Urinary bladder (tissue), 4 donors: ENCODE measurements at places on chromosomes 4 and X. TPM values are rescaled to one million over a fixed set of nuclear protein-coding genes. Genes with fewer than 3 reads are reported as not detected.

Gene NR3C2
- 19.1 TPM for total RNA-seq

Gene HPGDS
- total RNA-seq: 19.3 TPM

Gene TMEM165
- 172 TPM for total RNA-seq

Gene HPGD
- 148 TPM for total RNA-seq

DNA sequence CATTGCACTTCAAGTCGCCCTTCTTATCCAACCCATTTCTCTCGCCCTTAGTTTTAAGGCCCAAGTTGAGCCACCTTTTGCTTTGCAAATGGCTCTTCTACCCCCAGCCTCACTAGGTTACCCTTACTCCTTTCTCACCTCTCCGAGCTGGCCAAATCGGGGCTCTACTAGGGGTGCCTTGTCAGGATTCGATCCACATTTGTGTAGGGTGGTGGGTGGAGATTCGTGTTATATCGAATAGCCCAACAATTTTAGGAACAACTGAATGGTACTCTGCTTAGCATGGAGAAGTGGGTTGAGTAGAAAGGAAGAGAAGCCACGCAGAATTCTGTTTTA lies 3.5 kb downstream of the SLIT2 start:
- DNase-seq: no peak

GRCh38 chr4:137685357-137685756 lies 153.1 kb upstream of the PCDH18 start:
- no peak for DNase-seq

DNA sequence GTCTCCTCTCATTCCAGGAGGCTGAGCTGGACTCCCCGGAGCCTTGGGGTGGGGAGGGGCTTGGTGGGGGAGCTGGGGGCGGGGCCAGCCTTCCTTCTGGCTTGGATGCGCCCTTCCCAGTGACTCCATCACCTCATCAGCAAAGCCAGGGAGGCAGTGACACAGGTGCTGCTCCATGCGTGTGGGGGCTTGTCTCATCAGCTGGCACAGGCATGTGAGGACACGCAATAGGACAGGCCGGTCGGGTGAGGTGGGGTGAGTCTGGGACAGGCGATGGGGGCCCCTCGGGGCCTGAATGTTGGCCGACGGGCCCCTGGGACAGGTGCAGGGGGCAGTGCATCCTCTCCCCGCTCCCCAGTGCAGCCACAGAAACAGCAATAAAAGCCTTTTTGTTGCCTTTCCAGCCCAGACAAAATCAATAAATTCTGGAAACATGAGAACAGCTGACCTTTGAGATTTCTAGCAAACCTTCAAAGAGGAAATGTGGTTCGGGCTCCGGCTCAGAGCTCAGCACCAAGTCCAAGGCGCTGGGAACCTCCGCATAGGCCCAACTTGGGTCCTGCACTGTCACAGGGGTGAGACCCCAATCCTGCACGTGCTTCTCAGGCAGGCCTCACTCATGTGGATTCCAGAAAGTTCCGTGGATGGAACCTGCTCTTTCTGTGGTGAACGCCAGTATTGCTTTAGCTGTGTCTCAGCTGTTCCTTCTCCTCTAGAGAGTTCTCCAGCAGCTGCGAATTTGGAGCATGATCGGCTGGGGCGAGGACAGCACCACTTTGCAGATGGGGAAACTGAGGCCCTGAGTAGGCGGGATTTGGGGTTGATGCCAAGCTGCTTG lies 18.5 kb downstream of the ADRA2C start:
- no peak for DNase-seq

DNA sequence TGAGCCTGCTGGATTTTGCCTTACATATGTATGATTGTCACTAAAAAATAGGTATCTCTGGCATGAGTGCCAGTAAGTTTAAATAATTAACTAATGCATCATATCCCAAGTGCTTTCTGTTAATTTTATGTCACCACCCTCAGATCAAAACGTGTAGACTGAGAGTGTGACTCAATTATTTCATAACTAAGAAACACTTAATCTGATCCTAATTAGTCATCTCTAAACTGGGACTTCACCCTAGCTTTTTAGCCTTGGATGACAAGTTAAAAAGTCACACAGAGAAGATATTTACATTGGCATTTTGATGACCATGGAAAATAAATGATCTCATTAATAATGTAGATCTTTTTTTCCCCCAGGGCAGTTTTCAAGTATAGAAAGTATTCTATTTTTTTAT lies 23.1 kb upstream of the SLC6A14 start:
- no peak for DNase-seq

- no peak for DNase-seq
Observed at GRCh38 chr4:139959396-139959795, 194.6 kb downstream of the MAML3 start.

DNA sequence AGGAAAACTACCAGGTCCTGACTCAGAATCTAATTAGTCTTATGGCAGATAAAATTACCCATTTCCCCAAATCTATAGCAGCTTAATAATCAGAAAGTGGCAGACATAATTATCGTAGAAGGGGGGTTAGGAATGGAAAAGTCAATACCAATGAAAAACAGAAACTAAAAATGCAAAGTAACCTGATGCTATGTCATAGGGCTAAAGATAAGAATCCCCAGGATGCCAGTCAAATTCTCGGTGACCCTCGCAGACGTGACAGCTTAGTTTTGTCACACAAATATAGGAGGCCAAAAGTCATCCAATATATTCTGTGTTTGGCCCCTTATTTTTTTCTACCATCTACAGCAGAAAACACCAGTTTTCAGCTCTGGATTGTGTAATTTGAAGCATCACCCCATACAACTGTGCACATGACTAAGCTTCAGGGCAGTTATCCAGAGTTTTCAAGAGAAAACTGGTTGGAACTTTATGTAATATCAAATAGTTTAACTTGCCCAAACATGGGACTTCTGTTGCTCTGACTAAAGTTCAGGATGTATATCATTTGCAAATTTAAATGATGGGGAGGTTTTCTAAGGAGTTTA lies 30.9 kb downstream of the RASSF6 start:
- DNase-seq: no peak

DNA sequence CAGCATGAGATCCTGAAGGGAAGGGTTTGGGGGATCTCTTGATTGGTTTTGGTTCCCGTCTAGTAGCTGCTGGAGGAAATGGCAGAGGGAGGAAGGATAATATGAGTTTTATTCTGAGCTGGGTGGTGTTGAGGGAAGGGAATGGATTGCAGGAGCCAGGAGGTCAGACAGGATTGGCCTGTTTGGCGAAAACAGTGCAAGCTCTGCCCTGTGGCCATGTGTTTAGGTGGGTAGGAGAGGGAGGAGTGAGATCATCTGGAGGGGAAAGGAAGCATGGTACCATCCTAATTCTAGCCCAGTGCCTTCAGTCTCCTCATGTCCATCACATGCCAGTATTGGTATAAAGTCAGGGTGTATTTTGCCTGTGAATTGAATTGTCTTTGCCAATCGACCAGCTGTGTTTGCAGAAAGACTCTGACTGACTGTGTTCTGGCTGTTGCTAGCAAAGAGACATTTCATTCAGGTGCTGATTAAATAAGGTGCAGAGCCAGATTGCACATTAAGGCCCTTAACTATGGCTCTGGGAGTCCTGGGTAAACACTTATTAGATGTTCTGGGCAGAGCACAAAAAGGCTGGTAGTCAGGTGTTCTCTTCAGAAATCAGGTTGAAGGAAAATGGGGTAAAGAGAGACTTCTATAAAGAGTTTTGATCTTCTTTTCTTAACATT lies 10.0 kb downstream of the TMEM164 start:
- DNase-seq: no peak

DNA sequence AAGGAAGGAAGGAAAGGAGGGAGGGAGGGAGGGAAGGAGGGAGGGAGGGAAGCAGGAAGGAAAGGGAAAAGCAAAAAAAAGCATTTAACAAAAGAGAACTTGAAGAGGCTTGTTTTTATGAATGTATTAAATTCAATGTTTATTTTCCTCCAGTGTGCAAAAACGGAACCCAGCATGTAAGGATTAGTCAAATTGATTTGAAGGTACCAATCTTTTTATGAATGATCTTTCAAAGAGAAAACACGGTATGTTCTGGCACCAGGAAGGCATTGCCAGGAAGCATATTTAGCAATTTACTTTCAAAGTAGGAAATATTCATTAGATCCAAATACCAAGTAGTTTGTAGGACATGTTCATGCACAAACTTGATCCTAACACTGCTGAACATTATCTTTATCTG lies 453.6 kb downstream of the PDGFC start:
- DNase-seq: no peak

- no peak for DNase-seq
Observed at GRCh38 chrX:47191331-47191730, 2.3 kb upstream of the UBA1 start.

DNA sequence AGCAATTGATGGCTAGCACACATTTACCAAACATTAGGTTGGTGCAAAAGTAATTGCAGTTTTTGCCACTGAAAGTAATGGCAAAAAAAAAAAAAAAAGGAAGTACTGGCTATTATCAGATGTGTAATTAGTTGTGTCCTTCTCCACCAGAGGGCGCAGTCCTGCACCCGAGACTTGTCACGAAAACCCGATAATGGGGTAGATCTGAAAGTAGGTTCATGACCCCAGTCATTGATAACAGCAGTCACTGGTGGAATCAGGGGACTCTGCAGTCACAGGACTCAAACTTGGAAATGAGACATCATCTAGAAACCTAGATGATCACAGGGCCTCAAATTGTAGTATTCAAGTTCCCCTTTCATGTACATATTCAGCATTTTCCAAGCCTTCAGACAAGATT lies 13.1 kb upstream of the ACOT9 start:
- no peak for DNase-seq

DNA sequence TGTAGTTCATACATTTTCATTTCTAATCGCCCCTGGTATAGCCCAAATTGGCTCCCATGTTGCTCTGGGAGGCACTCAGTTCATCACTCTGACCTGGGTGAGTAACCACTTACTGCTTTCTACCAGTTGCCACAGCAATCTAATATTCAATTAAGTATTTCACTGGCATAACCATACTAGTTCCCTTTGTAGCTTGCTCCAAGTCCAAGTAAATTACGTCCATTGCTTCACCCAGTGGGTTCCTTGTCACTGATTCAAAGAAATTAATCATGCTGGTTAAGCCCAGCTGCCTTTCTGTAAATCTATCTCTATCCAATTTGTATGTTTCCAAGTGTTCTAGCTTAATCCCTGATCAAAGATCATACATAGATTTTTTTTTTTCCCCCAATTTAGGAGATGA lies 92.0 kb upstream of the CBR4 start:
- no peak for DNase-seq

DNA sequence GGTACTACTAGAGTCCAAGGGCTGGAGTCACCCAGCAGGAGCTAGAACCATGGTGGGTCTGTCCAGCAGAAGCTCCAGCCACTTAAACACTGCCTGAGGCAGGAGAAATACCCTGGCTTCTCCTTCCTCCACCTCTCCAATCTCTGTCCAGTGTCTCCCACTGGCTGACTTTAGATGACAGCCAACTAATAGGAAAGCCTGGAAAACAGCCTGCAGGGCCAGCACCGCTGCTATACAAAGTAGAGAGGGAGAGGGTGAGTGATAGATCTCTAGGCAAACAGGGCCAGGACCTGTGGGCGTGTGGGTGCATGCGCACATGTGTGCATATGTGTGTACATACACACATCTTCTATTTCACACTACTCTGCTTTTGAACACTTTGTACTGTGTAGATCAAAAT lies 56.5 kb upstream of the ATP8A1 start:
- DNase-seq: no peak

DNA sequence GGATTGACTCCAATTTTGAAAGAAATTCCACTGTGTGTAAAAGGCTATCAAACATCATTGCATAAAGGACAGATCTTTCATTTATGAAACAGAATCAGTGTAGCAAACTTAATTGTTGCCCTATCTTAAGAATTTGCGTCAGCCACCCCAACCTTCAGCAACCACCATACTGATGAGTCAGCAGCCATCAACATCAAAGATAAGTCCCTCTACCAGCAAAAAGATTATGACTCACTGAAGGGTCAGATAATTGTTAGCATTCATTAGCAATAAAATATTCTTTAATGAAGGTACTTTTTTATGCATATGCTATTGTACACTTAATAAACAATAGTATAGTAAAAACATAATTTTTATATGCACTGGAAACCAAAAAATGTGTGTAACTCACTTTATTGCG lies 15.8 kb upstream of the GRSF1 start:
- DNase-seq: no peak

GRCh38 chr4:89142691-89143669 lies 31.6 kb downstream of the TIGD2 start:
- DNase-seq: no peak

DNA sequence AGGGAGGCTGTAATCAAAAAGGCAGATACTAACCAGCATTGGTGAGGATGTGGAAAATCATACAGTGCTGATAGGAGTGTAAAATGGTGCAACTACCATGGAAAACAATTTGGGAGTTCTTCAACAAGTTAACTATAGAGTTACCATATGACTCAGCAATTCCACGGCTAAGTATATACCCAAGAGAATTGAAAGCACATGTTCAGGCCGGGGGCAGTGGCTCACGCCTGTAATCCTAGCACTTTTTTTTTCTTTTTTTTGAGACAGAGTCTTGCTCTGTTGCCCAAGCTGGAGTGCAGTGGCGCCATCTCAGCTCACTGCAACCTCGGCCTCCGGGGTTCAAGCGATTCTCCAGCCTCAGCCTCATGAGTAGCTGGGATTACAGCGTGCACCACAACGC lies 15.0 kb upstream of the CD99L2 start:
- DNase-seq: no peak

DNA sequence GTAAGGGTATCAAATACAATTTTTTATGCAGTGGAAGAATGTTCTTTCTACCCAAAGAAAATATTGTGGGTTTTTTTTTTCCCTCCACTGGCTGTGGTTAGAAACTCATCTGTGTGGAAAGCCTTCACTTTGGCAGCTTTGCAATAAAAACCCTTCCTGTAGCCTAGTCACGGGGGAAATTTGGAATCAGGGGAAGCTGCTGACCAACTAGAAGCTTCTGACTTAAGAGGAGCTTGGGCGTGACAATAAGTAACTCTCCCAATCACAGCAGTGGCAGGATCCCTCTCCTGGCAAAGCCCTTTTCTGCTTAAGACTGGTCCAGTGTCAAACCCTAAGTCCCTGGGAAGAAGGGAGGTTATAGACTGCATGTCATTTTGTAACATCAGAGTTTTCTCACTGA lies 87.9 kb downstream of the LRRC66 start:
- no peak for DNase-seq

GRCh38 chrX:124018023-124018422 lies 56.5 kb downstream of the STAG2 start:
- no peak for DNase-seq

- no peak for DNase-seq
Observed at GRCh38 chr4:166823126-166823525, 411.2 kb downstream of the SPOCK3 start.

GRCh38 chr4:15213302-15213970 lies 211.2 kb downstream of the CPEB2 start:
- DNase-seq: no peak
